Gastroesophageal sphincter (tissue), 4 donors: ENCODE measurements at places on chromosomes 7 and 10. TPM values are rescaled to one million over a fixed set of nuclear protein-coding genes. Genes with fewer than 3 reads are reported as not detected.

Gene CALD1
- 2,575 TPM for total RNA-seq

Gene FAM25A
- not detected for total RNA-seq

Gene MALRD1
- 0.94 TPM for total RNA-seq

- ATAC-seq = no peak
Measured at GRCh38 chr7:26367219-26367711, 75.6 kb downstream of the SNX10 start.

Gene CCAR1
- 60.8 TPM for total RNA-seq

DNA sequence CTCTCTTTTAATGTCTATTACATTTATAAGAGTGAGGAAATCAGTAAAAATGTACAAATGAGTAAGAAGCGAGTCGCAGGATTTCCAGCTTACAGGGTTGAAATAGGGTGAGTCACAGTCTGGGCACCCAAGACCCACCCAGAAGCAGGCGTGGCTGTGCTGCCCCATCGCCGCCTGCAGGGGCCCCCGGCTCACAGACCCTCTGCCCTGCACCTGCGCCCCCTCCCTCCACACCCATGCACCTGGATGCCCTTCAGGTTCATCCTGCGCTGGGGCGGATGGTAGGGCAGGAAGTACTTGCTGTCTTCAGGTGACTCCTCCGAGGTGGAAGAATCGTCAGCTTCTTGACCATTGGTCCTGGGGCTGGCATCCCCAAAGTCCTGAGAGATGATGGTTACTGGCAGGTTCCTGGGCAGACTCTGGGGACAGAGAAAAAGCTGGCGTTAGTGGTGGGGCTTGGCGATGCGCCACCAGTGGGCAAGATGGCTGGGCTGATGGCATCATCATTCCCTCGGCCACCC lies 90.2 kb upstream of the GNA12 start:
- no peak for ATAC-seq

DNA sequence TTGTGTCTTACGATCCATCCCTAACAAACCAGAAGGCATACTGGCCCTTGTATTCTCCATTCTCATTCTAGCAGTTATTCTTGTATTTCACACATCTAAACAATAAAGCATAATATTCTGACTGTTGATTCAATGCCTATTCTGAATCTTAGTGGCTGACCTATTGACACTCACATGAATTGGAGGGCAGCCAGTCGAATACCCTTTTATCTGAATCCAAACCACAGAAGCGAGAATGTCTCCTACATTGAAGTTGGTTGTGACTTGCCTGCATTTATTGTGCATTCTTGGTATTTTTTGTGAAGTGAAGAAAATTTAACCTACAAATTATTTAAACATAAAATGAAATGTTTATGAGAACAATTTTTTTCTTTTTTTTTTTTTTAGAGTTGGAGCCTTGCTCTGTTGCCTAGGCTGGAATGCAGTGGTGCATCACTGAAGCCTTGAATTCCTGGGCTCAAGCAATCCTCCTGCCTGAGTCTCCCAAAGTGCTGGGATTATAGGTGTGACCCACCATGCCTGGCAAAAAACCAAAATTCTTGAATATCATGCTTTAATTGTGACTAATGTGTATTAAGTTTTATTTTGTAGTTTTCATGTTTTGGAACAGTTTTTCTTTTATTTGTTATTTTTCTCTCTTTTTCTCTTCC lies 22.7 kb downstream of the EXOC4 start:
- ATAC-seq = no peak

Gene SPDYE9
- total RNA-seq = not detected

Gene WEE2
- total RNA-seq = not detected

Gene CALCR
- not detected for total RNA-seq

- no peak for ATAC-seq
Measured at GRCh38 chr10:22344249-22344648, 1.0 kb upstream of the SPAG6 start.

Gene CCDC172
- not detected for total RNA-seq

DNA sequence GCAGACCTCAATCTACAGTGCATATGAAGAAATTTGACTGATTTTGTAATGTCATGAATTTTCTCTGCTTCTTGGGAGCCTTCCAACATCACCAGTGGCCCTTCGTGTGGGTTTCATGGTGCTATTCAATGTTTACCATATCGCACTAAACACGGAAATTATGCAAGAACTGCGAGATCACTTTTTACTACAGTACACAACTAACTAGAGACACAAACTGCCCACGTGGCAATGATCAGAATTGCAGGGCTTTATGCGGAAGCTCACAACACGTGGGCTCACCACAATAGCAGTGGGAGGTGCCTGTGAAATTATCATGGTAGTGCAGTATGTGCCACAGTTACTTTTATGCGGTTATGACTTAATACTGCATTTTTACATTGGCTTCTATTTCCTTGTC lies 449.7 kb upstream of the KLF6 start:
- ATAC-seq = no peak

Gene ZP3
- total RNA-seq = 0.20 TPM

- ATAC-seq = peak; percentile 71
Measured at GRCh38 chr10:89224739-89225443, 17.8 kb upstream of the CH25H start.

DNA sequence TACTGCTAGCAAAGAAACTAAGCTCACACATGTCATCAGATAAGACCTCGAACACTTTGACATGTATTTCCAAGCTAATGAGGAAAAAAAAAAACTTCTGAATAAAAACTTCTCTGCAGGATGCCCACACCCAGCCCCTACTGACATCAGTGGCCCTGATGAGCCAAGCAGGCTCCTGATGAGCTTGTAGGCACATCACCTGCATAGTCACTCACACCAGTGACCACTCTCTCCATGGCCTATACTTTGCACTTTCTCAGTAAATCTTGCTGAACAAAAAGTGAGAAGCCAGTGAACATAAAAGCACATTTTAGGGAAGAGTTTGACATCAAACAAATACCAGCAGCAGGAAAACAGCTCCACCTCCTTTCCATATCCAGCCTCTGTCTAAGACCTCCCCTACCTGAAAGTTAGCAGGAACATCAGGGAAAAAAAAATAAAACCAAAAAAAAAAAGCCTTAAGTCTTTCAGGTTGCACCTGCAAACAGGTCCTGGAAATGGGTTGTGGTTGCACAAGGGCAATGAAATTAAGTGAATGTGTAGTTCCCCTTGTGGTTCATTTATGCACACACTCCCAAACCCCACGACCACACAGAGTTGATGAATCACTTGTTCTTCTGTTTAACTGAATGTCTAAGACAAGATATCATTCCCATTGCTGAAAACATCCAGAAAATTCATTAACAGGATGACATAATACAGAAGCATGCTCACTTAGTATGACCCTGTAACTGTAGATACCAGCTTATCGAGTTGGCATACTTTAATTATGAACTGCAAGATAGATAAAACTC lies 205.2 kb upstream of the PDE1C start:
- ATAC-seq = no peak

- no peak for ATAC-seq
Measured at GRCh38 chr7:69935107-69935506, 336.8 kb downstream of the AUTS2 start.

Gene GHRHR
- not detected for total RNA-seq

- no peak for ATAC-seq
Measured at GRCh38 chr7:46696741-46697140, 775.7 kb upstream of the IGFBP3 start.

- no peak for ATAC-seq
Measured at GRCh38 chr7:95865716-95866371, 93.5 kb downstream of the DYNC1I1 start.

DNA sequence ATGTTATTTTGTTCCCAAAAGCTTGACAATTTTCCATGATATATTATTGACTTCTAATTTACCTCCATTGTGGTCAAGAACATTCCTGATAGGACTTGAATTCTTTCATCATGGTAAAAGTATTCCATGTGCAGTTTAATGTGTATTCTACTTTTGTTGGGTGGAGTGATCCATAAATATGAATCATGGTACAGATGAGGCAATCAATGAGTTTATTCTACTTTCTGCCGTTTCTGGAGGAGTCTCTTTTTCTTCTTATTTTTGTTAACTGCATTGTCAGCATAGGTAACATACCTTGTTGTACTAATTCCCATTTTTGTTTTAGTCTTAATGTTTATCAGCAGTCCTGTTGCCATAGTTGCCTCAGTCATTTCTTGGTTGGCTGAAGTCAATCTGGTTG lies 69.6 kb downstream of the SHOC2 start:
- no peak for ATAC-seq

Gene MBL2
- total RNA-seq = not detected

Gene SH2B2
- 2.8 TPM for total RNA-seq

Gene DDX21
- 28.1 TPM for total RNA-seq

Gene FAM25C
- total RNA-seq = not detected

GRCh38 chr7:73341877-73342276 lies 13.9 kb downstream of the FKBP6 start:
- no peak for ATAC-seq

DNA sequence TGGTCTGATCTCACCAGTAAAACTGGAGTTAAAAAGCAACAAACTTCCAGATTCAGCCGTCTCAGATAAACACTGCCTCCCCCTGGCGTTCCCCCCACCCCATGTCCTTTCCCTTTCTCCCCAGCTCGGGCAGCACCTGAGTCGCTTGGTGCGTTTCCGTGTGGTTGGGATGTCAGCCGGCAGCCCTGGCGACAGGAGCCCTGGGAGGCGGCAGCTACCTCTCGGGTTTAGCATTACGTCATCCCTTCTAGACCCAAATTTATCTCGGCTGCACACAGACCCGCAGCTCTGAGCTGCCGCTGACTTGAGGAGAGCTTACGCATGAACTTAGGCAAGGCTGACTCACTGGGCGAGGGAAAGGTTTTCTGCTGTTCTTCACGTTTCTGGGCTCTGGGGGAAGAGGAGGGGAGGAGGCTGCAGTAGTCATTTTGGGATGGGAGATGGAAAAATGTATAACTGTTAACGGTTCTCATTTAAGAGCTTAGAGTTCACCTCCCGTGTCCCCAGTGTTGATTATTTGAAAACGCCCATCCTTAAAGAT lies 14.4 kb downstream of the MXI1 start:
- peak; percentile 72 for ATAC-seq

DNA sequence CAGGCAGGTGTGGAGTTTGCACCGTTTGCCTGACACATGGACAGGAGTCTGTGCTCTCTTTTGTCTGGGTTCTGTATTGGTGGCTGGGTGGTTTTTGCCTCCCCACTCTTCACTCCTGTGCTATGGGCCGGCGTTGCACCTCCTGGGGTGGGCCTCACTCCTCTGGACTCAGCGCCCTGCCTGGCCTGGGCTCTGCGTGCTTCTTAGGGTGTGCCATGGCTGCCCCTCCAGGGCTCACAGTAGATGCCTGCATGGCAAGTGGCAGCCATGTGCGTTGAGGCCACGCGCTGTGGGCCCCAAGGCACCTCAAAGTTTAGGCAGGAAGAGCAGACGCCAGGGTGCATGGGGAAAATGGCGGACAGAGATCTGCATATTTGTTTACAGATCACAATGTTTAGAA lies 319.8 kb downstream of the ADARB2 start:
- no peak for ATAC-seq

GRCh38 chr10:120539076-120539475 lies 82.0 kb downstream of the PLPP4 start:
- ATAC-seq = no peak

DNA sequence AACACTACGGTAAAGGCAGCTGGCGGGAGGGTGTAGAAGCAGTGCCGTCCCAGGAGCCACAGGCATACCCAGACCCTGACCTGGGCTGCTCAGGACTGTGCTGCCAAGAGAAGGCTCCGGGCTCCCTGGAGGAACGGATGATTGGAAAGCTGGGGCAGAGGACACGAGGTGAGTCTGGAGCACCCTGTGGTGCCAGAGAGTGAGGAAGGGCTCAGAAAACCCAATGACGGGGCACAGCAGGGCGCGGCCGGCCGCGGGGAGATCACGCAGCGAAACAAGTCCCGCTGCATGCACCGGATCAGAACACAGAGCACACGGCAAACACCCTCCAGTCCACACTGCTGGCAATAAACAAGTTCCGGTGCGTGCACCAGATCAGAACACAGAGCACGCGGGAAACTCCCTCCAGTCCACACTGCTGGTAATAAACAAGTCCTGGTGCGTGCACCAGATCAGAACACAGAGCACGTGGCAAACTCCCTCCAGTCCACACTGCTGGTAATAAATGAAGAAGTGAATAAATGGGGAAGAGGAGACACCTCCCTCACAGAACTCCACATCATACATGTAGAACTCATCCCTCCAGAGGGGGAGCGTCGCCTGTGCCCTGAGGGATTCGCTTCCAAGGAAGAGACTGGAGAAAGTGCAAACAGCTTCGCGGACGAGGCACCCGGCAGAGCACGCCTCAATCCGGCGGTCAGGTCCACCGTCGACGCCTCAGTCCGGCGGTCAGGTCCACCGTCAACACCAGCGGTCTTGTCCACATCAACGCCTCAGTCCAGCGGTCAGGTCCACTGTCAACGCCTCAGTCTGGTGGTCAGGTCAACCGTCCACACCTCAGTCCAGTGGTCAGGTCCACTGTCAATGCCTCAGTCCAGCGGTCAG lies 265.0 kb downstream of the MAD1L1 start:
- no peak for ATAC-seq

Gene PRKAR2B
- total RNA-seq = 100 TPM

Gene CPA2
- not detected for total RNA-seq
